HCT116 (cell line): ENCODE measurements at places on chromosomes 2 and 18.

GRCh38 chr2:175575346-175576258, 394.1 kb upstream of the ATP5MC3 start:
- no peak for DNase-seq

- DNase-seq, result no peak
Observed at GRCh38 chr2:233497692-233498091, 68.9 kb downstream of the USP40 start.

GRCh38 chr18:26584745-26585144, 36.4 kb upstream of the KCTD1 start:
- DNase-seq, result no peak

GRCh38 chr2:48851161-48851560, 95.6 kb upstream of the LHCGR start:
- DNase-seq, result no peak

DNA sequence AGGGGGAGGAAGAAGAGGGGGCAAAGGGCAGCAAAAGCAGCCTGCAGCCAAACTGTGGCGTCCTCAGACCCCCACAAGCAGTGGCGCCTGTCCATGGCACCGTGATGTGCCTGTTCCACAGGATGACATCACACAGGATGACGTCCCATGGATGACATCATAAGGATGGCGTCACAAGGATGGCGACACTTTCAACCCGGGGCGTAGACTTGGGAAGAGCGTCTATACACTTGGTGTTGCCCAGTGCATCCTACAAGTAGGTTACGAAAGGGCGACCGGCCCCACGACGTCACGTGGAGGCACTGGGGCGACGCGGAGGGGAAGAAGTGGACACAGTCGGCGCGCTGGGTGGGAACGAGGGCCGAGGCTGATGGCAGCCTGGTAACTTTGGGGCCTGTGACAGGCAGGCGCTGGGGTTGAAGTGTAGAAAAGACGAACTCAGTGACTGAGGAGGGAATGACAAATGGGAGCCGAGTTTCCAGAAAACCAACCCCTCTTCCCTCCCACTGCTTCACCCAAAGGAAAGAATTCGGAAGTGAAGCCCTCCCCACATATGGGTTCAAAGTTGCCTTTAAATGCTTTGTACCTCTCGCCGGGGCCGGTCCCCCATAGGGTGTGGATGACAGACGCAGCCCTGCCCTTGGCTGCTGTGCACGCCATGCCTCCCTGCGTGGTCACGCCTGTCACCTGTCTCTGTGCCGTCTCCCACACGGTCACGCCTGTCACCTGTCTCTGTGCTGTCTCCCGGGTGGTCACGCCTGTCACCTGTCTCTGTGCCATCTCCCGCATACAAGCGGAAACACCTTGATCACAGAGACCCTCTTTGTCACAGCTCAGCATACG, 13.4 kb upstream of the KCNG2 start:
- no peak for DNase-seq

DNA sequence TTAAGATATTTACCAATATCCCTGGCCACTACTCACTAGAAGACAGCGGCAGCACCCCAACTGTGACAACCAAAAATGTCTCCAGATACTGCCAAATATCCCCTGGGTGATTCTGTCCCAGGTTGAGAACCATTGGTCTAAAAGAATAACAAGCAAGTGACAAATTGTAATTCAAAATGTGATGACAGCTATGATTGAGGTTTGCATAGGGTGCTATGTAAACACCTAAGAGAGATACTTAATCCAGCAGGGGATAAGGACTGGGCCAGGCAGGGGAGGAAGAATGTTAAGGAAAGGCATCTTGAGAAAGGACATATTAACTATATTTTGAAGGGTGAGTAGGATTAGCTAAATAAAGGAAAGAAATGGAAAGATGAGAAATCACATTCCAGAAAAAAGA, 38.0 kb upstream of the ENOSF1 start:
- DNase-seq, result no peak

DNA sequence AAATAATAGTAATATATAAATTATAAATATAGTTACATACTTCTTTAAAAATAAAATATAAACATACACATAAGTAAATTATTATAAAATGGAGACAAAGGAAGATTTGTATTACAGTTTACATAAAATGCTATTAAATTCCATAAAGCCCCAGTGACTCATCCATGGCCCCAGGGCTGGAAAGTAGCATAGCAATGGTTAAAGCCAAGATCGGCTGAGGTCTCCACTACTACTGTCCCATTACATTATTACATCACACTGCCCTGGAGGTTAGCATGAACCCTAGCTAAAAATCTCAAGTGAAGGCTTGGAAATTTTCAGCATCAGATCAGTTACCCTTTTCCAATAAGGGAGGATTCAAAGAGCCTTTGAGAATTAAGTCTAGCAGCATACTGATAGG, 936.2 kb downstream of the DSC3 start:
- no peak for DNase-seq

GRCh38 chr2:106551417-106552130, 64.4 kb downstream of the CD8B2 start:
- DNase-seq, result no peak

DNA sequence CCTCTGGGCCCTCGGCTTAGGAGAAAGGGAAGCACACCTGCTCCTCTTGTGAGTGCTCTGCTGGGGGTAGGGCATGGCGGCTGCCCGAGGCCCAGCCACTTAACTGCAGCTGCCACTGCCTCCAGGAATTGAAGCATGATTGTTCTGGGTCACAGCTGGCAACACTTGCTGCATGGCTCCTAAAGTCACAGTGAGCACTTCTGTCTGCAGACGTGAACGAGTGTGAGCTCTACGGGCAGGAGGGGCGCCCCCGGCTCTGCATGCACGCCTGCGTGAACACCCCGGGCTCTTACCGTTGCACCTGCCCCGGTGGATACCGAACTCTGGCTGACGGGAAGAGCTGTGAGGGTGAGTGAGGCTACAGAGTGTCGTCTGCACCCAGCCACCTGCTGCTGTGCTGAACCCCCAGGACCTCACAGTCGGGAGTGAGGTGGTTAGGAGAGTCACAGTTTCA, 44.4 kb downstream of the FBLN7 start:
- DNase-seq, result no peak

DNA sequence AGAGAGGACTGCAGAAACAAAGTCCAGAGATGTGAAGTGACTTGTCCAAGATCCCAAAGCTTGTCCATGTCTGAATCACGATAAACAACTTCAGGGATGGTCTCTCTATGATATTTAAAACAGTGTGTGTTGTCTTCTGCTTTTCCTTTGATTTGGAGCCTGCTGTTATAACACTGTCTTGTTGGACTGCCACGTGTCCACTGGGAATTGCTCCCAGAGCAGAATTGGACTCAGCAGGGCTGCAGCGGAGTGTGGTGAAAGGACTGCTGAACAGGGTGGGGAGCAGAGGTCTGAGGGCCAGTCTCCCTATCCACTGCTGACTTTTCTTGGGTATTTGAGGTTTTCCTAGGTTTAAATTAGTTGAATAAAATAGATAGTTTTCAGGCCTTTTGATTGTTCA, 68.3 kb downstream of the IL1R2 start:
- DNase-seq, result no peak

DNA sequence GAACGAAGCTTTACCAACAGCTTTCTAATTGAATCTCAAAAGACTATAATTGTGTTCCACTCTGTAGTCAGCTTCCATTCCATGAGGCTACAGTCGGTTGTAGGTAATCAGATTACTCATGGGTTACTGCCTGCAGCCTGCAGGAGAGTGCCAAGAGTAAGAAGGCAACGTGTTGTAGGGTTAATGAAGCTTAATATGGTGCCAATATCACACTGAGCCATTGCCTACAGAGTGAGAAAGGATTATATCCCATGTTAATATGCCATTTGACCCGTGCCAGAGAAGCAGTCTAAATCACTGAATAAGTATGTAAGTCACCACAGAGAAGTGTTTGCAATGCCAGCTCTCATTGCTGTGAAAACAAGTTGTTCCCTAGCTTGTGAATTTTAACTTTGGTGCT, 734.5 kb upstream of the ACVR2A start:
- no peak for DNase-seq

DNA sequence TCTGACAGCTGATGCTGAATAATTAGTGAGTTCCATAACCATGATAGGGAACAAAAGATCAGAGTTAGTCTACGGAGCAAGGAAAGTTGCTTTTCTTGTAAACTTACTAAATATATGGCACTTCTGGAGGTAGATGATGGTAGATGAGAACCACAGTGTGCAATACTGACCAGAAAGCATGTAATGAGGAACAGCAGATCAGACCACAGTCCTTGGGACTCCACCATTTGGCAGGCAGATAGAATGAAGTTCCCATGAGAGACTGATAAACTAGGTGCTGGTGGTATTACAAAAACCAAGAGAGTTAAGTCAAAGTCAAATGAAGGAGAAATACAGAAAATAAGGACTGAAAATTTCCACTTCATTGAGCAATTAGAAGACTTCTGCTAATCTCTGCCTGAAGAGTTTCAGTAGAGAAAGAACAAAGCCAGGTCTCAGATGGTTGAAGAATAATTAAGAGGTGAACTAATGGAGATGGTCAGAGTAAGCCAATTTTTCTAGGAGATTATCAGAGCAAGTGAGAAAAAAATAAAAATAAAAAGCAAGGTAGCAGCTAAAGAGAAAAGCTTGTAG, 10.4 kb downstream of the CERKL start:
- no peak for DNase-seq

DNA sequence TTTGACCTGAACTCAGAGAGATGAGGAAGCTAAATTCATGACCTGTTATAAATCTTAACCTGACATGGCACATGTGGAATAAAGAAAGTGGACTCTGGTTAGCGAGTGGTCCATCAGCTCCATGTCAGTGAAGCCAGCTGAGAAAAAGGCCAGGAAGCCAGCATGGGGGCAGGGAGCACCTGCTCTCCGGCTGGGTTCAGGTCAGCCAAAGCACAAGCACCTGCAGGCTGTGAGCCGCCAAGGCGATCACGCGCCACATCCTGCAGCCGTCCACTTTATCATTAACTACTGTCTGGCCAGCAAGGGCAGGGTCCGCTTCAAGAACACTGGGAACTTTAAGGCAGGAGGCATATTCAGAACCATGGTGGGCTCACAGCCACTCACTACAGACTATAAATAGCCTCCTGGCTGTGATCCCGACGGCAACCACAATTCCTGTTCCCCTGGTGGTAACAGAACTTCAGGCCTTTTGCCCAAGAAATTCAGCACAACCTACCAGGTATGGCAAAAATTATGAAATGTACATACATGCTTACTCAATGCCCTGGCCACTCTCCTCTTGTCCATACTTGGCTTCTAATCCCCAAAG, 35.5 kb downstream of the ACVR1 start:
- DNase-seq, result no peak

DNA sequence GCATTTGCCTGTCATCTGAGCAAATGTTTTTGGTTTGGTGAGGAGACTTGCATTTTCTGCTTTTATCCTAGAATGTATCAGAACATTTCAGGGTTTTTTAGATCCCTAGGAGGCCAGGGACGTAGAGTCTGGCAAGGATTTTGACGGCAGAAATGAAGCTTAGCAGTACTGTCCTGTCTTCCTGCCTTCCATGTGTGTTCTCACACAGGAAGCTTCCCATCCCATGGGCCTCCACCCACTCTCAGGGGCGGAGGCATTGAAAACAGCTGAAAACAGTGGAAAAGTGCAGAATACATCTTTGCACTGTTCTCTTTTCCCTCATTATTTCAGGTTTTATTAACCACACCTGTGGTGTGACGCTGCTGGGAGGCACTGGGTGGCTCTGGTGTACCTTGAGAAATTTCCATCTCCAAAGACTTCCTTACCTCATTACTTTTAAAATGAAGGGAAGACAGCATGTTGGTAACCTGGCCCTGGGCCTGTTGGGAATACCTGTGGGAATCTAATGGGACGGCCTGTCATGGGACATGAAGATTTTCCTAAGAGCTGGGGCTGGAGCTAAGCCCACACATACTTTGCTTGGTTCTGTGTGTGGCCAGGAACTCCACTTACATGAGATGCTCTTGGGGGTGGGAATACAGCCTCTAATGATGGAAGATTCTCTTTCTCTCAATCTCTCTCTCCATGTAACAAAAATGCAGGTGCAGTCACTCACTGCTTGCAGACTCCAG, 20.5 kb downstream of the PCARE start:
- peak; percentile 15 for DNase-seq

DNA sequence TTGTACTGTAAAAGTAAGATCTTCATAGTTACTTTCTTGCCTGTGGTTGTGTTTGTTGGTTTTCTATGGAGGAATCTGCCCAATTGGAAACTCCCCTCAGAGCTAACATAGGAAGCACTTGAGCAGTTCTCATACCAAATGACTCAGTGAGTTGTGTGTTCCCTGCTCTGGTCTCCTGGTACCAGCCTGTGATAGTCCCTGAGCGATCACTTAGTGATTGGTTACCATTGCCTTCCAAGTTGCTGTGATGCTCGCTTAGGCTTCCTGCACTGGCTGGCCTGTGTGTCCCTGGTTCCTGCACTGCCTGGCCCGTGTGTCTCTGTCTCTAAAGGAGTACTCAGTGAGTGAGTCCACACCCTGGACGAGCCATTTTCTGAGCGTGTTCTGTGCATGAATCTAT, 133.0 kb downstream of the MAP4K4 start:
- DNase-seq, result no peak

- DNase-seq, result no peak
Observed at GRCh38 chr2:186554429-186554828, 35.4 kb upstream of the ITGAV start.

DNA sequence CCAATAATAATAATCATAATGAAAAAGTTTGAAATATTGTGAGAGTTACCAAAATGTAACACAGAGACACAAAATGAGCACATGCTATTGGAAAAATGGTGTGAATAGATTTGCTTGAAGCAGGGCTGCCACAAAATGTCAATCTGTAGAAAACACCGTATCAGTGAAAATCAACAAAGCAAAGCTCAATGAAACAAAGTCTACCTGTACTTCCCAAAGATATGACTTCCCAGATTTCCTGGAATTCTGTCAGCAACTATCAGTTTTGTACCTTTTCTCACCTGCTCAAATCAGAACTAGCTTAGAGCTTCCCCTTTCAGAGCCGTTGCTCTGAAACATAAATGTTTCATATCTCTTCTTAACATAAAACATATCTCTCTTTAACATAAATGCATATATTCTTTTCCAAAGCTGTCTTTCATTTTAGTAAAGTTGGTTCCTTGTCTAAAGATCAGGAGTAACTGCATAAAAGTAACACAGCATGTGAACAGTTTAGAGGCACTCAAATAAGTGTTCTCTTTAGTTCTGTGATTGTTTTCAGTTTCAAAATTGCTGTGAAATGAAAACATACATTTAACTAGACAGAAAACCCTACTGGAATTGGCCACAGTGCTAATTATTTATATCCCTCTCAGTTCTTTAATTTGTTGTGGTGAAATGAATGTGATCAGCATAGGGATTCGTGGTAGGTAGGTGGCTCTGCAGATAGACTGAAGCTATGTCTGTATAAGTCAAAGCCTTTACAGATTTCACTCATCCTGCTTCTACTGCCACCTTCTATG, 262.5 kb downstream of the KCNJ3 start:
- no peak for DNase-seq

GRCh38 chr18:26228562-26229260, 2.5 kb downstream of the TAF4B start:
- no peak for DNase-seq

DNA sequence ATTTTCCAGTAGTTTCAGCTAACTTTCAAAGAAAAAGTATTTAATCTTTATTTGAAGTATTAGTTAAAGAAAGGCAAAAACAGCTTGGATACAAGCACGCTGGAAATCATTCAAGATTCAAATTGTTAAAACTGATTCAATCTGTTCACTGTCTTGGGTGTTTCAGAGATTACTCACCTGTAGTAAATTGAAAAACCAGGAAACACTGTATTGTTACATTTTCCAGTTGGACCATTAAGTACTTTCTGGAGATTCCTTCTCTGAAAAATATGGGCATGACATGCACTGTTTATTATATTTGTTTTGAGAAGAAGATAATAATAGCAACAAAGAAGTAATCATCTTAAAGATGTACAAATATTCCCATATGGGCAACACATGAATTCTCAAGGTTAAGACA, 196.1 kb downstream of the UBE2E3 start:
- no peak for DNase-seq
